ENCODE measurements at places on chromosomes 2 and 18.

DNA sequence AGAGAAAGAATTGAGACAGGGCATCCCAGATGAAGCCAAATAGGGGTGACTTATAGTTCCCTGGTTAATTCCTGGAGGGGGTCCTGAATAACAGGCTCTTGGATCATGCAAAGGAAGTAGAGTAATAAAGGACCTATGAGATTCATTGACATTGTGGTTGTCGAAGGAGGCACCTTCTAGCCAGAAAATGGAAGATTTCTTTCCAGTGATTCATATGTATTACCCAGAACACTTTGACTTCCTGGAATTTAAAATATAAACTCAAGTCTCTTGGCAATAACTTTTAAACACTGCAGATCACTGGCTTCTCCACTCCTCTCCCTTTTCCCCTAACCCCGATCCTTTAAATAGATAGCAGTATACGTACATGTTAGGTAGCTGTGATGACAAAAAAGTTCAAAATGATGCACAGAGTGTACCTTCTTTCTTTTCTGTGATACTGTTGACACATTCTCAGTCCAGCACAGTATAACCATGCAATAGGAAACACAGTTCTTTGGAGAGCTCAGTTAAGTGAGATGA is 211.8 kb downstream of the LTBP1 start:
- DNase-seq = no peak

DNA sequence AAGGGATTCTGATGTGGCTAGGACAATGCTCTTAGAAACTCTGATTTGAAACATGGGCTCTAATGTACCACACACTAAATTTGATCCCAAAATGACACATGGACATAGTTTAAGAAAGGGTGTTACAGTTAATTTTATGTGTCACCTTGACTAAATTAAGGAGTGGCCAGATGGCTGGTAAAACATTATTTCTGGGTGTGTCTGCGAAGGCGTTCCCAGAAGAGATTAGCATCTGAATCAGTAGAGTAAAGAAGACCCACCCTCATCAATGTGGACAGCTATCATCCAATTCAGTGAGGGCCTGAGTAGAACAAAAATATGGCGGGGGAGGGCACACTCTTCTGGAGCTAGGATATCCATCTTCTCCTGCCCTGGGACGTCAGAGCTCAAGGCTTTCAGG is 283.1 kb upstream of the CHAC2 start:
- no peak for DNase-seq

- DNase-seq = peak; percentile 24
Measured at GRCh38 chr2:239194731-239195317, 206.0 kb downstream of the HDAC4 start.

DNA sequence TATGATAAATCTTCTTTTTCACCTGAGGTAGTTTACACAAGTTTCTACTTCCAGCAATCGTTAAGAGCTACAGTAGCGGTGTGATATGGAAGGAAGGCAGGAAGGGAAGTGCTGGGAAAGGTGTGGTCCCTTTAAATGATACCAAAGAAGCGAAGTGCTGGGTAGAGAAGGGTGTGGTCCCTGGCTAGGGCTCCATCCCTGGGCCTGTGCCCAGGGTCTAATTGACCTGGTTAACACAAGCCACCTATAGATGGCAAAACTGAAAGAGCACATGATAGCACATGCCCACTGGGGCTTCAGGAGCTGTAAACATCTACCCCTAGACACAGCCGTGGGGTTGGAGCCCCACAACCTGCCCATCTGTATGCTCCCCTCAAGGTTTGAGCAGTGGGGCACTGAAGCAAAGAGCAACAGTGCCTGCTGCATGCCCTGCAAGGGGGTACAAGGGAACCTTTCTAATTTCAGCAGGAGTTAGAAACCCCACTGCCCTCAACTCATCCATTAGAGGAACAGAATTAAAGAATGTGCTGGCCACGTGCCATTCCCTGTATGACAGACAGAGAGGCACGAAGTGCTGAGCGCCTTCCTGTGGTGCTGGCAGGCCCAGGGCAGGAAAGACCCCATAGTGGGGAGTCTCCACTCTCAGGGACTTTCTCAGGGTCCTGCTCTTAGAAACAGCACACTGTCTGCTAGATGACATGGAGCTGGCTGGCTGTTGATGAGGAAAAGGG is 153.1 kb upstream of the LMAN1 start:
- no peak for DNase-seq

DNA sequence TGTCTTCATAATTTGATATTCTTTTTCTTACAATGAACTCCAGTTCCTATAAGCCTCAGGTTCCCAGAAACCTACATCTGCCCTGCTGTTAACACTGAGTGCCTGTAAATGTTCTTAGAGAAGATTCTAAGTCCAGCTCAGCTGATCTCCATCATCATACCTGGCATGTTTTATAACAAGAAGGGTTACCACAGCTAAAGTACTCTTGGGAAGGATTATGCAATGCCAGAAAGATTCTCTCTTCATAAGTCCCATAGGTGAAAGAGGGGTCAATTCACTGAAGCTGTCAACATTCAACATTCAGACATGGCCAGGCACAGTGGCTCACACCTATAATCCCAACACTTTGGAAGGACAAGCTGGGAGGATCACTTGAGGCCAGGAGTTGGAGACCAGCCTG is 31.3 kb upstream of the PTPN4 start:
- DNase-seq = no peak

GRCh38 chr18:35641467-35641866 is 59.9 kb downstream of the GALNT1 start:
- no peak for DNase-seq

- DNase-seq = peak; percentile 39
Measured at GRCh38 chr2:212686285-212686895, 147.8 kb upstream of the ERBB4 start.

DNA sequence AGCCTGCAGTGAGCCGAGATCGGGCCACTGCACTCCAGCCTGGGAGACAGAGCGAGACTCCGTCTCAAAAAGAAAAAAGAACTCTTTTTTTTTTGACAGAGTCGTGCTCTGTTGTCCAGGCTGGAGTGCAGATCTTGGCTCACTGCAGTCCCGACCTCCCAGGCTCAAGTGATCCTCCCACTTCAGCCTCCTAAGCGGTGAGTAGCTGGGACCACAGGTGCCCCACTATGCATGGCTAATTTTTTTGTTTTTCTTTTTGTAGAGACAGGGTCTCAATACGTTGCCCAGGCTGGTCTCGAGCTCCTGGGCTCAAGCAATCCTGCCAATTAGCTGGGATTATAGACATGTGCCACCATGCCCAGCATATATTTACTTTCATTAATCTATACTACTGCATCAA is 12.5 kb upstream of the INO80D start:
- no peak for DNase-seq

DNA sequence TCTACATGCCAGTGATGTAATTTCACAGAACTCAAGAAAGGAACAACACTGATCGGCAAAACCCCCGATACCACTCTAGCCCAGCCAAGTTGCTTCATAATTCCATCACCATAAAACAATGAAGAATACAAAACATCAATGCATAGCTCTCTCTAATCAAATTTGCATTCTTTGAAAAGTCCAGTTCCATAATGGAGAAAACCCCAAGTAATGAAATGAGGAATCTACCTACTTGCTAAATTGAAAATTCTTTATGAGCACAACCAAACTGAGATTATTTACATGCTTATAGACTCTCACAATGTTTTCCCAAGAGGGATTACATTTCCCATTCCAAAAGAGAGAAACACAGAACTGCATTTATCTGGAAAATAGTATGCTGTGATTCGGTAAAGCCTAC is 186.5 kb downstream of the NR4A2 start:
- DNase-seq = no peak

- no peak for DNase-seq
Measured at GRCh38 chr2:233855345-233855744, 1.0 kb upstream of the HJURP start.

GRCh38 chr2:135818937-135819610 is 17.9 kb downstream of the LCT start:
- DNase-seq = peak; percentile 65

- DNase-seq = no peak
Measured at GRCh38 chr2:238445409-238446190, 18.9 kb downstream of the ASB1 start.

- no peak for DNase-seq
Measured at GRCh38 chr2:139790807-139791752, 1010.9 kb upstream of the NXPH2 start.

DNA sequence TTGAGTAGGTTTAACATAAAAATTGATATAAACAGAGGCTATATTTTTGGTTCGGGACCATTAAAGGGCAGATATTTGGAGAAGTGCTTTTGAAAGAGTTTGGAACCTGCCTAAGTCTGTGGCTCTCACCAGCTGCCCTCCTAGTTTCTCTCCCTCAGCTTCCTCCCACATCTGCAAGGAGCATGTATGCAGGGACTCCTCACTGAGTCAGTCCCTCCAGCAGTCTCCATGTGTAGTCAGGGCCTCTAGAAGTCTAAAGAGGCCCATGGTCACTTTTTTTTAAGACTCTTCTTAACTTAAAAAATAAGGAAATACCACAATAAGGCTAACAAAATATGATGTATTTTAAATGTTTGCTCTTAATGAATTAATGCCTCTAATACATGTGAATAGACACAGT is 220.0 kb upstream of the TANK start:
- no peak for DNase-seq

DNA sequence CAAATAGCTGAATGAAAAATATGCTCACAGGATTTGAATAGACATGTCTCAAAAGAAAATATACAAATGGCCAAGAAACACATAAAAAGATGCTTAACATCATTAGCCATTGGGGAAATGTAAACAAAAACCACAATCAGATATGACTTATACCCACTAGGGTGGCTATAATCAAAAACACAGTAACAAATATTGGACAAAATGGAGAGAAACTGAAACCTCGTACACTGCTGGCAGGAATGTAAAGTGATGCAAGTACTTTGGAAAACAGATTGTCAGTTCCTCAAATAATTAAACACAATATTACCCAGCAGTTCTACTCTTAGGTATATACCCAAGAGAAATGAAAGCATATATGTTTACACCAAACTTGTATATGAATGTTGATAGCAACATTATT is 213.0 kb downstream of the PHLPP1 start:
- DNase-seq = no peak

DNA sequence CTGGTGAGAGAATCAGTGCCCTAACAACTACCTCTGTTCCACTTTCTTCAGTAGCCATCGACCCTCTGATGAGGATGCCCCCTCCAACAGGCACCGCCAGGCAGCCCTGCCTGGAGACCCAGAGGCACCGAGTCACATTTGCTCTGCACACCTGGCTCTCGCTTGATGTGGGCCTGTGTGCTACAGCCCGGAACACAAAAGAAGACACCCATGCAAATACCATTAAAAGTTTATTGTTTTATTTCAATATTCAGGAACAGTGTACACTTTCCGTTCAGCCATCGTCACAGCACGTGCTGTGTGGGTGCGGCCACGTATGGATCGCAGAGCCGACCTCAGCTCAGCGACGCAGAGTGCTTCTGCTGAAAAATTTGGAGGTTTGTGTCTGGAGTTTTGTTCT is 154.0 kb downstream of the MBP start:
- DNase-seq = no peak

DNA sequence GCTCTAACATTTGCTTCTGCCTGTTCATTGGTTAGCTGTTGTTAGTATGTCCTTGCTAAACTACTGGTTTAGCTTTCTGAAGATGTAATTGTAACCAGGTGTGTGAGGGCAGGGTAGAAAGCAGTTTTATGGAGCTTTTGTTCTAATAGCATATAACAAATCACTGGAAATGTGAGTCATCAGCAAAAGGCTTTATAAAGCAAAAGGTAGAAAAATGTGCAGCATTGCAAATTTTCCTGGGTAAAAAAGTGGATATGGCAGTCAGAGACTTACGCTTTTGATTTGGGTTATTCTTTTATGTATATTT is 85.3 kb downstream of the ZNF407 start:
- DNase-seq = no peak

DNA sequence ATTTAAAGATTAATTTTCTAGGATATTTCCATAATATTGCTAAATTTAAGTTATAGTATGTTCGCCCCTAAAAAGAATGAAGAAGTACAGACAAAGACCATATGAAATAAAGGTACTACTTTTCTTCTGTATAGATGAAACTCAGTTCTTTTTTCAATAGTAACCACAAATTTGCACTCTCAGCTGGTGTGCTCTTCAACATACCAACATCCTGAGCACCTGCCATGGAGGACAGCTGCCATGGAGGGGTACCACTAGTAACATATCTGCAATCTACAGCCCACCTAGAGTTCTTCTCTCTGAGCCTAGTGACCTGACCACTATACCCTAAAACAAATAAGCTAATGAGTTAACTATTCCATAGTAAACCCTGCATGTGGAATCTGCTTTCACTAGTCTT is 36.8 kb upstream of the ERCC3 start:
- DNase-seq = no peak

DNA sequence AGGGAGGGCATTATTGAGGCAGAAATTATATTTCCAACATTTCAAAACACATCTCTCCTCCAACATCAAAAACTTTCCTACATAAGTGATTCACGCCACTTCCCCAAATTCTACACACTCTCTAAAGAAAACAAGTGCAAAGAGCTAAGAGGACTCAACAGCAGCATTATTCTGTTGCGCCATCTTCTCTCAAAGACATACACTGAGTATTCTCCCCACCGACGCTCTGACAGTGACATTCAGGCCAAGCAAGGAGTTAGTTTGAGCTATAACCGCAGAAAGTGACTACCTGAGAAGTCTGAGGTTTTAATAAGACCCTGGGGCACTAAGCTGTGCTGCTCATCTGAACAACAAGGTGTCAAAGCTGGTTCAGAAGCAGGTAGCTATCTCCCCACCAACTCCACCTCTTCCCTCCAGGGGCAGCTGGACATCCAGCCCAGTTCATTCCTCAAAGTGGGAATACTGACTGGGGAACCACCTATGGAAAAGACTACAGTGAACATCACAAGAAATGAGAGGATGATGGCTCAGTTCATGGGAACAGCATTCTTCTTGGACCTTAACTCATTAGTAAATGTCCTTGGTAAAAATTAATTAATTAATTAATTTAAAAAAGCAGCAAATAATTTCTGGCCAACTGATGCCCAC is 309.5 kb upstream of the CCDC68 start:
- DNase-seq = no peak

- no peak for DNase-seq
Measured at GRCh38 chr2:178990533-178991241, 59.2 kb downstream of the CCDC141 start.

- no peak for DNase-seq
Measured at GRCh38 chr18:58902961-58903360, 38.3 kb downstream of the ZNF532 start.

GRCh38 chr18:76233876-76234675 is 261.0 kb downstream of the ZNF516 start:
- DNase-seq = no peak

DNA sequence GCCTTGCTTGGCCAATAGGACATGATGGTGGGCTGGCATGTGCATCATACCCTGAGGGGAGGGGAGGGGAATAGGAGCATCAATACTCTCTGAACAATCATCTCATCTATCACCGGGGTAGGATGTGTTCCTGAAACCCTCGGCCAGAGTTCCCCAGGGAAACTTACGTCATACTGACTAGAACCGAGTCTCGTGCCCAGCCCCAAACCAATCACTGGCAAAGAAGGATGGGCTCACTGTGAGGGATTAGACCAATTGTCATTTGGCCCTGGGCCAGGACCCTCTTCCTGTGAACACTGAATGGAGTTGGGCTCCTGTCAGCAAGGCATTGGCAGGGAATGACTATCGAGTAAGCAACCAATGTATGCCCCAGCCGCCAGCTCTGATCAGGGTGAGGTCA is 261.5 kb downstream of the MYCN start:
- no peak for DNase-seq
